ENCODE measurements at places on chromosomes 6 and 20. TPM values are rescaled to one million over a fixed set of nuclear protein-coding genes. Genes with fewer than 3 reads are reported as not detected.

Gene RIPOR3
- 11.2 TPM for total RNA-seq

Gene SEMG1
- total RNA-seq = not detected

Gene VGLL2
- total RNA-seq = 0.77 TPM

Gene CALHM6
- 1.3 TPM for total RNA-seq

Gene VARS2
- 20.0 TPM for total RNA-seq

Measured in endothelial cell (in vitro differentiated cells).